ENCODE measurements at places on chromosomes 6 and 20.

DNA sequence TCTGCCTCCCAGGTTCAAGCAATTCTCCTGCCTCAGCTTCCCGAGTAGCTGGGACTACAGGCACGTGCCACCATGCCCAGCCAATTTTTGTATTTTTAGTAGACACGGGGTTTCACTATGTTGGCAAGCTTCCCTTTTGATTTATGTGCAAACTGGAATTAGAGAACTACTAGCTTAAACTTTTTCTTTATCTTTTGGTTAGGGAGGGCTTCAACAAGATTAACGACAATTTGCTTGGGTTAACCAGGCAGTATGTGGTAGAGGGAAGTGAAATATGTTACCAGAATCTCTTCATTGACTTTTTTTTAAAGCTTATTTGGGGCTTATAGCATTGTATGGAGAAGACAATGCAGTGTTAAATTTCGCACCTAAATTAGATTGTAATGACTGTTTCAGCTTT is 9.0 kb downstream of the MYO6 start:
- no peak for DNase-seq

DNA sequence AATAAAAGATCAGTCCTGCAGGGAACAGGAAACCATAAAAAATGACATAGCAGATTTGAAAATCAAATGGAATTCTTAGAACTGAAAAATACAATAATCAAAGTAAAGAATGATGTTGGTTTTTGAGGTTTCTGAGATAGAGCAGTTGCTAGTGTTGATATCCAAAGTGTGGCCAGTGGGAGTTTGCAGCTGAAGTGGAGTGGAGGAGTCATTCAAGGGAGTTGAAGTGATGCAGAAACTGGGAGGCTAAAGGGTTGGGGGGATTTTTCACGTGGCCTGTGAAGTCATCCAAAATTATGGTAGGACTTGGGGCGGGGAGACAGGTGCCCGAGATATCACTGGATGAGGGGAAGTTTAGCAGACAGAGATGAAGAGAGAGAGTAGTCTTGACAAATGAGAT is 123.6 kb downstream of the CDC5L start:
- no peak for DNase-seq

DNA sequence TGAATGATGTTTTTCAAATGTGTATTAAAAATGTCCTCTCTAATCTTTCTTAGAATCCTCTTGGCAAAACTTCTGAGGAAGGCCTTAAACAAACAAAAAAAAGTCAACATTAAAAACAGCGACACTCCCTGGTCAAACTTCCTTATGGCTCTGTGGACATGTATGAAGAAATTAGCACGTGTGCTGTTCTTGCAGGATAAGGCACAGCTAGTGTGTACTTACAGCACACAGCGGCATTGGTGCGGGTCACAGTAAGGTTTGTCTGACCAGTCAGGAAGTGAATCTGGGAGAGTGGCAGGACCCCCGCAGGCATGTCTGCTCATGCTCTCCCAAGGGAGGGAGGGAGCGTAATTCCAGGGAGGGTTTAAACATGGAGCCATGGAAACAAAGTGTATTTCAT is 38.8 kb downstream of the SLC22A1 start:
- DNase-seq = no peak

GRCh38 chr20:675453-676314 is at the start of gene SCRT2:
Gene SCRT2 (minus strand): TSS chr20:675802. CDS start chr20:675601, 201 bp downstream.
- DNase-seq = no peak

- DNase-seq = no peak
These were observed 37.6 kb upstream of the MDFI start for GRCh38 chr6:41600499-41601247.

- DNase-seq = no peak
These were observed 91.3 kb upstream of the SHLD1 start for GRCh38 chr20:5658912-5659345.

GRCh38 chr20:56247954-56248782 is at the start of gene MC3R:
Gene MC3R (plus strand): TSS chr20:56248732. CDS start chr20:56248844, 112 bp downstream.
- DNase-seq = no peak

- no peak for DNase-seq
These were observed 414.2 kb upstream of the SPTLC3 start for GRCh38 chr20:12594410-12595088.

GRCh38 chr6:168737481-168737880 is 296.5 kb downstream of the SMOC2 start:
- DNase-seq = no peak

All from brain pericyte (primary cell).